ENCODE measurements at places on chromosomes 16 and 17.

DNA sequence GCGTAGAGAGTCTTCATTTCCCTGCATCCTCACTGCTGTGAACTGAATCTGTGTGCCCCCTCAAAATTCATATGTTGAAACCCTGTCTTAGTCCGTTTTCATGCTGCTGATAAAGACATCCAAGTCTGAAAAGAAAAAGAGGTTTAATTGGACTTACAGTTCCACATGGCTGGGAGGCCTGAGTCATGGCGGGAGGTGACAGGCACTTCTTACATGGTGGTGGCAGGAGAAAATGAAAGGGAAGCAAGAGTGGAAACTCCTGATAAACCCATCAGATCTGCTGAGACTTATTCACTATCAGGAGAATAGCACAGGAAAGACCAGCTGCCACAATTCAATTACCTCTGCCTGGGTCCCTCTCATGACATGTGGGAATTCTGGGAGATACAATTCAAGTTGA, 3.1 kb upstream of the CCDC42 start:
- DNase-seq: no peak

- DNase-seq: no peak
Observed at GRCh38 chr17:38330941-38331411, 12.8 kb downstream of the GPR179 start.

DNA sequence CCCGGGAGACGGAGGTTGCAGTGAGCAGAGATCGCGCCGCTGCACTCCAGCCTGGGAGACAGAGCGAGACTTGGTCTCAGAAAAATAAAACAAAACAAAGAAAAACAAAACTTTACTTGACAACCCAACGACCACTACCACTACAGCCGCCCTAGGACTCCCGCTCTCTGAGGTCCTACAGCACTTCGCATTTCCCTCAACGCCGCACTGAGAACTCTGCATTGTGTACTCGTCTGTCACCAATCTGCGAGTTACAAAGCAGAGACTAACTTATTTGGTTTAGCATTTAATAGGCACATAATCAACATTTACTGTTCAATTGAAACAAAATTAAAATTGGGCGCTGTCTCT, 479 bp upstream of the ZNF207 start:
- DNase-seq: peak; percentile 28

DNA sequence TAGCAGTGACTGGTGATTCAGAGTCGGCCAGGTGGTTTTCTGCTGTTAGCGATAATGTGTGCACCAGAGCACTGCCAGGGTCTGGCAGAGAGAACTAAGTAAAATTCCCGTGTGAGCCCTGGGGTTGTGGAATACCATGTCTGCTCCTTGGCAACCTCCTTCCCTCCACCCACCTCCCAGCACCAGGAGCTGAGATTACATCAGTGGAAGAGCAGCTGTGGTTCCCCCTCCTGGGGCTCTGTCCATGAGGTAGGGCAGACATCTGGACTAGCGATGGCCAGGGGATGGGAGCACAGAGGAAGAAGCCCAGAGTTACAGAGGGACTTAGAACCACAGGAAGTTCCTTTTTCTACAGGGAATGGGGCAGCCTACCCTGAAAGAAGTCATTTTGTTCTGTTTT, 15.8 kb downstream of the CLEC10A start:
- DNase-seq: no peak

Measured in adipocyte (in vitro differentiated cells).